ENCODE measurements at places on chromosomes 1 and 21.

- DNase-seq: no peak
These were observed 98.2 kb upstream of the ARTN start for GRCh38 chr1:43835082-43836021.

- DNase-seq: no peak
These were observed 128.5 kb upstream of the GALNT2 start for GRCh38 chr1:229938551-229938950.

- DNase-seq: no peak
These were observed 49.2 kb downstream of the KYAT3 start for GRCh38 chr1:88943241-88943640.

DNA sequence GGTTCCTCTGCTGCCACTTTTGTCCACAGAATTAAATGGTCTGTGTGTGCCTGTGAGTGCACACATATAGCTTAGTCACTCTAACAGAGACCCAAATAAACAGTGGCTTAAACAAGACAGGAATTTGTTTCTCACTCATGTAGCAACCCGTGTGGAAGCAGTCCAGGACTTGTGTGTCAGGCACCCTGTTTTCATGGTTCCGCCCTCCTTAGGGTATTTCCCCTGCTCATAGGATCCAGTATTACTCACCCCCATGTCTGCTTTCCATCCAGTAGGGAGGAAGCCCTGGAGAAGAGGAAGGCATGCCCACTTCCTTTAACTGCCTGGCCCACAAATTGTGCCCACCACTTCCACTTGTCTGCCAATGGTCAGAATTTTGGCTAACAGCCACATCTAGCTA lies 41.3 kb upstream of the TACSTD2 start:
- DNase-seq: no peak

DNA sequence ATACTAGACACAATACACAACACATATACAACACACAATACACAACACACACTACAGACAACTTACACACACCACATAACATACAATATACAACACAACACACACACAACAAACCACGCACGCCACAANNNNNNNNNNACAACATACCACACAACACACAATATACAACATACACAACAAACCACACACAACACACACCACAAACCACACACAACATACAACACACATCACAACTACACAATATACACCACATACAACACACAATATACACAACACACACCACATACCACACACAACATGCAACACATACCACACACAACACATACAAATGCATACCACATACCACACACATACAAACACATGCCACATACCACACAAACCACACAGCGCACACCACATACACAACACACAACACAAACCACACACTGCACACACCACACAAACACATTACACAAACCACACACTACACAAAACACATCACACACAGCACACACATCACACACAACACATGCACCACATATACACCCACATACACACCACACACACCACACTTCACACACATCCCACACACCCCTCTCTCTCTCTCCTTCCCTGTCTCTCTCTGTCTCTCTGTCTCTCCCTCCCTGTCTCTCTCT lies 108.3 kb downstream of the ETS2 start:
- no peak for DNase-seq

DNA sequence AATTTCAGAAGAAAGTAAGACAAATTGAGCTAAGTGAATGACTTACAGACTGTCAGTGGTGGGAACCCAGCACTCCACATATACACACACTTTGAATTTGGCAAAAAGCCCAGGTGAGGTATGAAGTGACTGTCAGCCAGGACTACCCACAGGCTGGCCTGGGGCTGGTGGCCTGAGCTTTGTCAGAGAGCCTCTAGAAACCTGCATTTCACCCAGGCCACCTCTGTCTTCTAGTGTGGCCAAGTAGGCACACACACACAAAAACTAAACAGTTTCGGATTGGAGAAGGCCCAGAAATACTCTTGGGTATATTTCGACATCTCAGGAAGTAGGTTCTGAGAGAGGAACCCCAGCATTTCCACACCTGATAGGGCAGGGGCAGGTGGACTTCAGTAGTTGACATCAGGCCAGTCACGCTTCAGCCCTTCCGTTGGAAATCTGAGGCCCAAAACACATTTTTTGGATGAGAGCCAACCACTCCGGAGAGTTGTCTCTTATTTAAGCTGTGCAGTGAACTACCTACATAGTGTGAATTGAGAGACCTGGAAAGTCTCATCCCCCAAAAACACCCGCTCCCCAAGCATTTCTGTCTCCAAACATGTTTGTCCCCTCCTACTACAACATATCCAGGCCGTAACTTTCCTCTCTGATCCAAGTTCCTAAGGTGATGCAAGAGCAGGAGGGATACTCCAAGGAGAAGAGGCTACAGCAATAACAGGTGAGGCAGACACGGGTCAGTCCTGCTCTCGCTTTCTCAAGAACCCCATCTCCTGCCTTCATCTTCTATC lies 167.2 kb upstream of the PROX1 start:
- no peak for DNase-seq

- peak; percentile 12 for DNase-seq
These were observed 20.6 kb downstream of the MTHFR start for GRCh38 chr1:11784993-11785769.

GRCh38 chr1:26096471-26096870 lies 15.2 kb upstream of the PDIK1L start:
- no peak for DNase-seq

DNA sequence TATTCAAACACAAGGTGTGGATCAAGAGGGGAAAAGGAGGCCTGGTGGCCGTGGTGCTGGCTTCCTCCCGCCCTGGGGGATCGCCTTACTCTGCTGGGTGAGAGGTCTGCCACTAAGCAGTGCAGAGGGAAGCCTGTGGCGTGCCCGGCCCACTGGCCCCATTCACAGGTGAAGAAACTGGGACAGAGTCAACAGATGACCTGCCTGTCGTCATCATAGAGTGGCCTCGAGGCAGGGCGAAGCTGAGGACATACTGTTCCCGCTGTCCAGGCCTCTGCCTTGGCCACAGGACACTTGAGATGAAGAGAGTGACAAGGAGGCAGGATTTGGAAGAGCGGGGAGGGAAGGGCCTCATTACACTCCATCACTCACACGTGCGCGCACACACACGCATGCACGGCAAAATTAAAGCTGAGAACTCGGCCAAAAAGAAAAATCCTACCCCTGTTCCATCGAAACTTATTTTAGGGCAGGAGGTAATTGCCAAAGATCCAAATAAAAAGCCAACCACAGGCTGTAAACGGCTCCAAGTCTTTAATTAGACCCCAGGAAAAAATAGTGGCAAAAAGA lies 50.5 kb downstream of the CASZ1 start:
- no peak for DNase-seq

DNA sequence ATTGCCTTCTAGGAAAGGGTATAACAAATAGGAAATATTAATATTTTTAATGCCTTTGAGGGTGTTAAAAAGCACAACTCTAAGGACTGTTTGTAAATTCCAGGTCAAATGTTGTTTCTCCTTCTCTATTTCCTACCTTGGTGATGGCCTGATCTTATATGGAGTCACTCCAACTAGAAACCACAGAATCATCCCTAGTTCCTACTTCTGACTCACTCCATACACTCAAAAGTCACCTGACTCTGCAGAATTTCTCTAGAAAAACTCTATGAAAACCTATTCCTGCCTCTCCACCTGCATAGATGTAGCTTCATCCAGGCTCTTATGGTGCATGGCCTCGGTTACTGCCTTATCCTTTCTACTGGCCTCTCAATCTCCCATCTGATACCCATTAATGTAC lies 14.5 kb downstream of the RGS4 start:
- DNase-seq: no peak

DNA sequence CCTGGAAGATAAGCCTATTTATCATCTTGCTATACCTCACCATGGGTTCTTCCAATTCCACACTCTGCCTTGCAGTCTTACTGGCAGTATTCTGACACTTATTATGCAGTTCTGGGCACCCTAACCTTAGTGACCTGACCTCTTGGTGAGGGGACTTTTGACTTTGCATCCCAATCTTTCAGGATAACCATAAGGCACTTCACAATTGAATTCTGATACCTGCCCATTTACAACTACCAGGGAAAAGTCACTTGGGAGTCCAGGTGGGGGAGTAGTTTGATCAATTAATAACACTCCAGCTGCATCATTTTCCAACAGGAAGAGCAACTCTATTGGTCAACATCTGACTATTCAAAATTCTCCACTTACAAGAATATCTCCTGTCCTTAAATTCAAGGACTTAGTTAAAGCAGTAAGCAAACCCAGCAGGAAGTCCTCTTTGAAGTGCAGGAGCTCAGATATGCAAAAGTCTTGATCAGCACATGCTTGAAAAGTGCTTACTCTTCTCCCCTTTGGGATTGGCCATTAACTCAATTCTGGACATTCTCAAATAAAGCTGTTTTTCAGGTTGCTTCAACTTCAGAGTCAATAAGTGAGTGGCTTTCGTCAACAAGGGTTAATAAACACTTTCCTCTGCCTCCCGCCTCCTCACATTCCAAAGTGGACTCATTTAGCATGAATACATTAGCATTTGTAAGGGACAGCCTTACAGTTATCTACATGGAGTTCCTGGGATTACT lies 177.4 kb upstream of the NRIP1 start:
- DNase-seq: no peak
